ENCODE measurements at places on chromosomes 13 and 19.

GRCh38 chr13:23146811-23147625 lies 33.8 kb upstream of the SGCG start:
- peak; percentile 5 for DNase-seq

GRCh38 chr13:35144166-35144890 lies 202.3 kb downstream of the NBEA start:
- no peak for DNase-seq

DNA sequence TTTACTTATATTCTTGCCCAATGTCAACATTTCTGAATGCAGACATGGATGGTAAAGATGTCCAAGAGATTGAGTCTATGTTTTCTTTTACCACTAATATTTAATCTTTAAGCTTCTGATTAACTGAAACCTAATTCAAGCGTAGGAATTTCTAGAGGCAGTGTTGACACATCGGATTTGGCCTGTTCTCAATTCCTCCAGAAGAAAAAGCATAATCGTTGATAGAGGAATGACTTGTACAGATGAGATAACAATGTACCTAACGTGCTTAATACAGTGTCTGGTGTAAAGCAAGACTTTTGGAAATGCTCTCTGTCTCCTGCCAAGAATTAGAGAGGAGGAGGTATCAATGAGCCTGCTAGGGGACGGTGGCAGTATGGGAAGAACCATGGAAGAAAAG lies 35.2 kb downstream of the SLC15A1 start:
- DNase-seq: no peak

DNA sequence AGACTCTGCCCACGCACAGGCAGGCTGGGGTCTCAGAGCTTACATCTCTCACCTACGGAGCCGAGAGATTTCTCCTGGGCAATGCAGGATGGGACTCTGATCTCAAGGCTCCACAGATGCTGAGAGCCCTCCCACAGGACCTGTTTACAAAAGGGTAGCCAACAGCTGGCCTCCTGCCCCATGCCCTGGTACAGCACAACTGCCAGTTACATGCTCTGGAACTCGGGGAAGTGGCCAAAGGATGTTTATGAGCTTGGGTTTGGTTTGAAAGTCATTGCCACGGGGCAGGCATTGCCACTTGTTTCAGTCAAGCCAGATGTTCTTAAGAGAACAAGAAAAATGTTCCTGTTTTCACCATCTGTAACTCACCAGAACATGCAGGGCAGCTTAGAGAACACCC lies 3.5 kb downstream of the DHRS12 start:
- no peak for DNase-seq

DNA sequence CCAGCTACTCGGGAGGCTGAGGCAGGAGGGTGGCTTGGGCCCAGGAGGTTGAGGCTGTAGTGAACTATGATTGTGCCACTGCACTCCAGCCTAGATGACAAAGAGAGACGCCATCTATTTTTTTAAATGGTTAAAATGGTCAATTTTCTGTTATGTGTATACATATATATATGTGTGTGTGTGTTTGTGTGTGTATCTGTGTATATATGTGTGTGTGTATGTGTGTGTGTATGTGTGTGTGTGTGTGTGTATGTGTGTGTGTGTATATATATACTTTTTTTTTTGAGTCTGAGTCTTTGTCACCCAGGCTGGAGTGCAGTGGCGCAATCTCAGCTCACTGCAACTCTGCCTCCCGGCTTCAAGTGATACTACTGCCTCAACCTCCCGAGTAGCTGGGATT lies 42.9 kb upstream of the KLF2 start:
- no peak for DNase-seq

DNA sequence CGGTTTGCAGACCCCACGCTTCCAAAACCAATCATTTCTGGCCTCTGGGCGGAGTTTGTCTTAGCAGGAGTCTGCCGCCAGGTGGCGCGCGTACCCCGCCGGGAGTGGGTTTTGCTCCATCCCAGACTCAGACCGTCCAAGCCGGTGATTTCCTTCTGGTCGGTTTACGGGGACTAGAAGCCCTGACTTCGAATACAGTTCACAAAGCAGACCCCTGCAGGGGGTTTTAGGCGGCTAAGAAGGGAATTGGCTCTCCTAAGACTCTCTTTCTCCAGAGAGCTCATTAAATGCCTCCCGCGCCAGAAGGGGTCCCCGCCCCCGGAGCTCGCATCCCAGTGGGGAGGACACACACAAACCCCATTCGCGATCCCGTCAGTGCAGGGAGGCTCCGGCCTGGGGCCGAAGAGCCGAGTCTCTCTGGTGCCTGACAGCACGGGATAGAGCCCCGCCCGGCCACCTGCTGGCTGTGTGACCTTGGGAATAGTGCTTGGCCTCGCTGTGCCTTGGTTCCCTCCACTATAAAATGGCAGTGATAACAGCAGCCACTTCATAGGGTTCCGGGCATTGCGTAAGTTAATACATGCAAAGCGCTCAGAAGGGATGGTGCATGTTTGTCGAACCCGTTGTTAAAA lies 8.6 kb upstream of the NUP62 start:
- peak; percentile 75 for DNase-seq

- no peak for DNase-seq
These were observed 2.3 kb downstream of the MIDN start for GRCh38 chr19:1250437-1251260.
